ENCODE measurements at places on chromosomes 7 and 10.

- no peak for DNase-seq
These were observed 149.8 kb upstream of the WNT16 start for GRCh38 chr7:121178869-121179497.

GRCh38 chr10:44193166-44193565, 191.7 kb downstream of the CXCL12 start:
- peak; percentile 37 for DNase-seq

GRCh38 chr7:68613897-68614296, 984.4 kb upstream of the AUTS2 start:
- DNase-seq, result peak; percentile 23

DNA sequence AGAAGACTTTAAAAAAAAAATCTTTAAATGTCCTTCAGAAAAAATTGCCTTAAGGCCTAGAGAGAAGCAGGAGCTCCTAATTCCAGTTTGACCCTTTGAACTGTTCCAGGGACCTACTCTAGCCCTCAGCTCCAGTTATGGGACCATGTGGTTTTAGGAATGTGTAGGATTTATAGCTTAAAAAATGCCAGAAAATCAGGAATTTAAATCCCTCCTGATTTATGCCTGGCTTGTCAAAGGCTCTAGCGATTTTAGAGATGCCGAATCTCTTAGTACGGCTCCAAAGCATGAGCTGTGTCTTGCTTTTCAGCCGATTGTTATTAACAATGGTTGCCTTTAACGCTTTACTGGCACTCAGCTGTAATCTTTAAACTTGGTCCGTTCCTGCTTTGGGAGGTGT, 130.6 kb upstream of the NPVF start:
- peak; percentile 7 for DNase-seq

DNA sequence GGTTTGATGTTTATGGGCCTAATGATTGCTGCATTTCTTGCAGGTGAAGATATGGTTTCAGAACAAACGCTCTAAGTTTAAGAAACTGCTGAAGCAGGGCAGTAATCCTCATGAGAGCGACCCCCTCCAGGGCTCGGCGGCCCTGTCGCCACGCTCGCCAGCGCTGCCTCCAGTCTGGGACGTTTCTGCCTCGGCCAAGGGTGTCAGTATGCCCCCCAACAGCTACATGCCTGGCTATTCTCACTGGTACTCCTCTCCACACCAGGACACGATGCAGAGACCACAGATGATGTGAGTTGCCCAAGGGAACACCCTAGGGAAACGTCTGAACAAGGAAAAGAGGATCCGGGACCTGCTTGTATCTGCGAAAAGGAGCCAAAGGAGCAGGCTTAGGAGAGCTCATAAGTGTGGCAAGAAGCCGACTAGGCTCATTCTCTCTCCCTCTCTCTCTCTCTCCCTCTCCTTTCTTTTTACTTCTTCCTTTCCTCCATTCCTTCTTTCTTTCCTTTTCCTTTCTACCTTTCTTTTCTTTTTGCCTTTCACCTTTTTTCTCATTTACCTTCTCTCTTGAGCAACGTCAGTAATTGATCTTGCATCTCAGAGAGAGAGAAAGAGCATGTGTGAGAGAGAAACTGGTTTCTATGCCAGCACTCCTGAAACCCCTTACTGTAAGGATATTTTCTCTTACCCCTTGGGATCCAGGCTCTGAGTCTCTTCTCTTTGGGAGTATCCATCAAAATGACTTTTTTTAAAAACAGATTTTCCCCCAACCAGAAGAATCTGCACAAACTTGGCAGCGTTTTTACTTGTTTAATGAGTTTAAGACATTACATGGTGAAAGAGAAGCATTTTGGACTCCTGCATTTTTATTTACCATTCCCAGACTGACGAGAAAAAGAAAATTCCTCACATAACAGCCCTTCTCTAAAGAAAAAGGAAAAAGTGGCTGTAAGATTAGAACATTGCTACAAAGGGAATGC, 4.7 kb downstream of the DLX6 start:
- DNase-seq, result no peak

DNA sequence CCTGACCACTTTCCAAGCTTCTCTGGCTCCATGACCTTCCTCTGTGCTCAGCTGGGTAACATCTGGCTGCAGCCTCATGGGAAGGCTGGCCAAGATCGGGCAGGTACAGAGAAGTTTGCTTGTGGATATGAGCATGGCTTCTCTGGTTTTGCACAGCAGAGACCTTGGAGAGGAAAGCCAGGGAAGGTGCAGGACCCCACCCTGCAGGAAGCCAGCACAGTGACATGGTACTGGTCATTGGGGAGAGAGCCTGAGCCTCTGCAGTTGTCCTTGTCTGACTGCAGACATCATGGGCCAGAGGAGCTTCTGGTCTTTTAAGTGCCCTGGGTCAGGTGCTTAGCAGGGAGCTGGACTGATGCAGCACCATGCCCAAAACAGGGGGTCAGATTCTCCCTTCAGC, 70.6 kb upstream of the LEP start:
- DNase-seq, result no peak

- no peak for DNase-seq
These were observed 72.6 kb upstream of the LSM8 start for GRCh38 chr7:118111347-118111746.

DNA sequence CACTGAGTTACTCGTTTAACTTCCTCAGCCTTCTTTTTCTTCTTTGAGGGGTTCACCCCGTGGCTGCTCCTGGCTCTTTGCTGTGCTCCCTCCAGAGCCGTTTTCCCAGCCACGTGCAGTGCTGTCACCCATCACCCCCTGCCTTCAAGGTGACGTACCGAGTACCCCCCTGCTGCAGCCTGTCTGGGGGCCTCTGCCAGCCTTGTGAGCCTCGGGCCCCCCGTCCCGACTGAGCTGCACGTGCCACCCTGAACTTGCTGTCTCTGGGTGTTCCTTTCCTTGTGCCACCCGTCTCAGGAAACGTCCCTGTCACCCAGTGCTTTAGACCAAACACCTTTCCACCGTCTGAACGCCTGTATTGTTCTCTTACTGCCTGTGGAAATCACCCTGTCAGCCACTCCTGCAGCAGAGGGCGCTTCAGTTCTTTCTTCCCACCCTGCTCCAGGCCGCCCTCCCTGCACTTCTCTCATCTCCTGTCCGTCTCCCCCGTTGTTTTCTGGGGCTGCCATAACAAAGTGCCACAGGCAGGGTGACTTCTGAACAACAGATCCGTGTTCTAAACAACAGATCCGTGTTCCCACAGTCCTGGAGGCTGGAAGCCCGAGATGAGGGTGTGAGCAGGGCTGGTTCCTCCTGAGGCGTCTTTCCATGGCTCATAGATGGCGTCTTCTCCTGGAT, 44.6 kb downstream of the WDR37 start:
- no peak for DNase-seq

GRCh38 chr7:125599387-125599786, 669.8 kb upstream of the POT1 start:
- DNase-seq, result peak; percentile 26

GRCh38 chr10:64503429-64503828, 982.2 kb downstream of the REEP3 start:
- DNase-seq, result no peak

GRCh38 chr10:21525367-21526187, at the start of gene SKIDA1:
TSS of gene SKIDA1 (minus strand) at chr10:21525682. CDS start at chr10:21517822, 7,860 bp downstream.
- peak; percentile 88 for DNase-seq

DNA sequence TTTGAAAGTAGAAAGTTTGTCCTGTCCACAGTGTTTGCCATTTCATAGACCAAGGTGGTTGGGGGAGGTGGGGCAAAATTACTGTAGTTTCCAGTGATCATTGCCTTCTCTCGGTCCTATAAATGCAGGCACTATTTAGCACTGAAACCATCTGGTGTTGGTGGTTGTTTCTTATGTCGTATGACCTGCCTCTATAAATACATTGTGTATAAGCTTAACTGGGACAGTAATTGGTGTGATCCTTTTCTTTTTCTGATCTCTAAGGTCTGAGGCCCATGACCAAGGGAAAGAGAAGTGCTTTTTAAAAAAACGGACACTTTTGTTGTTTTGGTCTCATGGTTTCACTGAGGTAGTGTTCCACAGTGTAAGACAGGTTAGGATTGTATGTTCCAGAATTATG, 63.1 kb downstream of the AUTS2 start:
- DNase-seq, result no peak

GRCh38 chr7:25913598-25914224, 238.3 kb upstream of the NFE2L3 start:
- DNase-seq, result no peak

DNA sequence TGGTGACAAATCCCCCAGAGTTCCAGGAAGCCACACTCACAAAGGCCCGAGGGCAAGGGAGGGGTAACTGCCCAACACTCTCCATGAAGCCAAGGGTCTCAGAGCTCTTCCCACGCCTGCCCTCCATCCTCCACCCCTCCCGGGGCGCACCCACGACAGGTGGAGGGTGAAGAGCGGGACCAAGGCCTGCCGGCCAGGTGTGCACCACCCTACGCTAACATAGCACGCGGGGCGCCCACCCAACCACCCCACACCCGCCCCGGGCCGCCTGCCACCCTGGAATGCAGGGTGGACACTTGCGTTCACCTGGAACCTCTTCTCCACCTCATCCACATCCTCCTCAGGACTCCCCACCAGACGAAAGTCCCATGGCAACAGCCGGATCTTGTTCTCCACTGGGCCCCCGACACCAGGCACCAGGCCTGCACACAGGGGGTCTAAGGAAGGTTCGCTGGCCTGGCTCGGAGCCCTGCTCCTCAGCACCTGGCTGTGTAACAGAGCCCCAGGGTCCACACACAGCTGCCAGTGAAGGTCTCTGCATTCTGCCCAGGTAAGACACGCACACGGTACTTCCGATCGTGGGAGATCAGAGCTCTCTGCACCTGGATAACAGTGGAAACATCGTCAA, 32.7 kb downstream of the MAD1L1 start:
- DNase-seq, result no peak

- DNase-seq, result no peak
These were observed 44.3 kb upstream of the ARL4A start for GRCh38 chr7:12643001-12643643.

DNA sequence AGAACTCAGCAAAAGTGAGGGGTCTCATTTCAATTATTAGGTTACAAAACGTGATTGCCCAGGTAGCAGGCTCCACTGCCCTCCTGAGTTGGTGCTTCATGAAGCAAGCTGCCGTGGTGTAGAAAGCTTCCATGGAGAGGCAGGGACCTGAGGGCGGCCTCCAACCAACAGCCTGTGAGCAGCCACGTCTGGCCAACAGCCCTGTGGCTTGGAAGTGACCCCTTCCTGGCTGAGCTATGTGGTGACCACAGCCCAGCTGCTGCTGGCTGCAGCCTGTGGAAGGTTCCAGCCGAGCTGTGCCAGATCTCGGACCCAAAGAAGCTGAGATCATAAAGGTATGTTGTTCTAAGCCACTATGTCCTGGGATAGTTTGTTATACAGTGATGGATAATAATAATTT, 122.5 kb upstream of the KLF6 start:
- peak; percentile 58 for DNase-seq

DNA sequence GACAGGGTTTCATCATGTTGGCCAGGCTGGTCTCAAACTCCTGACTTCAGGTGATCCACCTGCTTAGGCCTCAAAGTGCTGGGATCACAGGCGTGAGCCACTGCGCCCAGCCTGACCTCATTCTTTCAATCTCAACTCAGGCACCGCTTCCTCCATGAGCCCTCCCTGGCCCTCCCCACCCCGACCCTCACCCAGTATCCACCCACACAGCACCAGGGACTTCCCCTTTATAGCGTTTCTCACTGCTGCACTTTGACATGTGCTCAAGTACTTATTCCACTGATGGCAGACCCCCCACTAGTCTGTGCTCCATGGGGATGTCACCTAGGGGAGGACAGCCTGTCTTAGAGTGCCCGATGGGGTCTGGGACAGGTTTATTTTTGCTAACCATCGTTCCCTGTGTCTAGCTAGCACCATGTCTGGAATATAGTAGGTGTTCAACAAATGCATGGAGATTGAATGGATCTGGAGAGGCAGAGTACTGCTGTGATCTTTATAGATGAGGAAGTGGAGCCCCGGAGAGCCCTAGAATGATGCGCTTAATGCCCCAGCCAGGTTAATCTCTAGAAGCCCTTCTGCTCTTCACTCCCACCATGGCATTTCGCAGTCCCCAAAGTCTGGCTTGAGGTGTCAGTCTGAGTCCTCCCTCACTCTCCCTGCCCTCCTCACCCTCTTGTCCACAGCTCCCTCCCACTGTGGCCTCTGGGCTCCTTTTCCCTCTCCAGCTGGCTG, 258.8 kb downstream of the RPS24 start:
- no peak for DNase-seq

GRCh38 chr10:20887706-20888555, 9.2 kb downstream of the NEBL start:
- no peak for DNase-seq

DNA sequence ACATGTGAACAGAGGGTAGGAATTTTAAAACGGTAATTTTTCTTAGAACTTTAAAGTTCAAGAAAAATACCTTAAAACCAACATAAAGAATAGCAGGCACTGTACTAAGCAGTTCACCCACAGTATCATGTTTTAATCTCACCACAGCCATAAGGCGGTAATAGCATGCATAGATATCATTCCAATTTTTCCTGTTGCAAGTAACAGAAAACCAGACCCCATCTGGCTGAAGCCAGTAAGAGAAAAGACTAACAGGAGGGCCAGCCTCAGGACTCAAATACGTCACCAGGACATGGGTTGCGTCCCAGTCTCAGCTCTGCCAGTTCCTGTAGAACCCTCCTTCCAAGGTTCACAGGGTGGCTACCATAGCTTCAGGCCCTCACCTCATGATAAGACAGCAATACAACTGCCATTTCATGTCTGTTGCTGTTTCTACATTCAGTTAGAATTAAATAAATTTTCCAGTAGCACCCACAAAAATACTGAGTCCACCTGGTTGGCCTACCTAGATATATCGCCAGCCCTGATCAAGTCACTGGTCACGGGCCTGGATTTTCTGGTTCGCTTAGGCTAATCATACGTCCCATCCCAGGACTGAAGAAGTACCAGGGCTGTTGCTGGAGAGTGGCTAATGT, 2.0 kb upstream of the RNF32 start:
- DNase-seq, result no peak

- no peak for DNase-seq
These were observed 250.9 kb downstream of the CHCHD3 start for GRCh38 chr7:132830941-132831340.

DNA sequence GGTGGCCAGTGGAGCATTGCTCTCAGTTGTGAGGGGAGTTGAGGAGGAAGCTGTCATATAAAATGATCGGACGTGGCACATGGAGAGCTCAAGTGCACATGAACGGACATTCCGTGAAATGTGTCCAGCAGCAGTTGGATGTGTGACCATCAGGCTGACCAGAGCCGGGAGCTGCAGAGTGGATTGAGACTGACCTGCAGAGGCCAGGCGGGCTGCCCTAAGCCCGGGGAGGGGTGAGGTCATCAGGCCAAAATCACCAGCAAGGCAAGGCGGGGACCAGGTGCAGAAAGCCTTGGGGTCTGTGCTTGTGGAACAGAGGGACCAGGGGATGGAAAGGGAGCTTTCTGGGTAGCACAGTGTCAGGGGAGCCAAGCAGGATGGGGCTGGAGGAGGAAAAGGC, 279.5 kb downstream of the CELF2 start:
- no peak for DNase-seq

GRCh38 chr10:71213761-71214440, 1.5 kb downstream of the UNC5B start:
- peak; percentile 41 for DNase-seq

- DNase-seq, result no peak
These were observed 312.8 kb upstream of the PRKCQ start for GRCh38 chr10:6892864-6893263.

GRCh38 chr7:68733219-68734153, 864.8 kb upstream of the AUTS2 start:
- peak; percentile 67 for DNase-seq

GRCh38 chr7:87538052-87538451, 62.6 kb upstream of the ABCB4 start:
- no peak for DNase-seq

- DNase-seq, result peak; percentile 77
These were observed 62.5 kb upstream of the CHST15 start for GRCh38 chr10:124155781-124156435.

- peak; percentile 80 for DNase-seq
These were observed 227.7 kb downstream of the CUX1 start for GRCh38 chr7:102044984-102045673.
